ENCODE measurements at places on chromosomes 5 and 9. TPM values are rescaled to one million over a fixed set of nuclear protein-coding genes. Genes with fewer than 3 reads are reported as not detected.

DNA sequence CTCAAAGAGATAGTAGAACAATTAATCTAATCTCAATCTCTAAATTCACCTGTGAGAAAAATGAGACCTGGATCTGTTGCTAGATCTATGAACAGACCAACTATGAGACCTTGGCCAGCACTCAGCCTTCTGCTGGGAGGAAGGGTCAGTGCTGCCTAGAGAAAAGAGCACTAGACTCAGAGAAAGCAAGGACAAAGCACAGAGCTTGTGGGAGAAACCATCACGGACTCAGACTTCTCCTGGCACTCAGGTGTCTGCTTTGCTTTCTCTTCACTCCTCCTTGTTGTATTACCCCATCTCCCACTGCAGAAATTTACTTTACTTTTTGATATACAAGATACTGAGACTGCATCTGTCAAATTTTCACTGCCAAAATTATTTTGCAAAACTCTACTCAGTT is 890.0 kb upstream of the NUDT12 start:
- no peak for DNase-seq

- no peak for DNase-seq
These were observed 153.6 kb downstream of the GLIS3 start for GRCh38 chr9:4146293-4146692.

GRCh38 chr9:121634329-121635261 is 16.8 kb upstream of the DAB2IP start:
- no peak for DNase-seq

GRCh38 chr5:123482258-123482657 is 29.7 kb upstream of the CSNK1G3 start:
- no peak for DNase-seq

Gene FAM78A
- total RNA-seq = 1.0 TPM

GRCh38 chr5:179765400-179765799 is 28.4 kb upstream of the LTC4S start:
- DNase-seq = peak; percentile 55

- DNase-seq = no peak
These were observed 607.2 kb downstream of the EFNA5 start for GRCh38 chr5:107063511-107063910.

Gene GABRA6
- not detected for total RNA-seq

GRCh38 chr5:151178372-151178771 is 20.8 kb upstream of the ANXA6 start:
- no peak for DNase-seq

DNA sequence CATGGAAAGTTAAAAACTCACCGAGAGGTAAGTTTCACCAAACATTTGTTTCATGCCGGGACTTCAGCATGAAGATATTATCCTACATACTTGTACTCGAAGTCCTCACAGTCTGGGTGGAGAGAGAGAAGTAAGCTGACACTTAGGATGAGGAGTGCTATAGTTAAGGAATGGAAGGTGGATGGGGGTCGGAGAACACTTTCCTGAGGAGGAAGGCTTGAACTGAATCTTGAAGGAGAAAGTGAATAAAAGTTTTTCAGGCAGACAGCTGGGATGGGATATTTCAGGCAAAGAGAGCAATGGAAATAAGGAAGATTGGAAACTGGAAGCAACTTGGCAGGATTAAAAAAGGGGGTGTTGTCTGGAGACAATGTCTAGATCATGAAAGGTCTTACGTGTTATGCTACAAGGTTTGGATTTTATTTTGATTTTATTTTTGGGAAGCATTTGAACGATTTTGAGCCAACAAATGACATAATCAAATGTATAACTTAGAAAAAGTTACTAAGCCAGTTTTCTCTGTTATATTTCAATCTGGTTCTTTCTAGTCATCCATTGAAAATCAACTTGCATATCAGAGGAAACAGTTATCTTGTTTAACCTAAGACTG is 167.1 kb downstream of the PAM start:
- no peak for DNase-seq

GRCh38 chr5:159787837-159788236 is 128.4 kb upstream of the ADRA1B start:
- no peak for DNase-seq

Gene SPRY4
- total RNA-seq = 34.7 TPM

DNA sequence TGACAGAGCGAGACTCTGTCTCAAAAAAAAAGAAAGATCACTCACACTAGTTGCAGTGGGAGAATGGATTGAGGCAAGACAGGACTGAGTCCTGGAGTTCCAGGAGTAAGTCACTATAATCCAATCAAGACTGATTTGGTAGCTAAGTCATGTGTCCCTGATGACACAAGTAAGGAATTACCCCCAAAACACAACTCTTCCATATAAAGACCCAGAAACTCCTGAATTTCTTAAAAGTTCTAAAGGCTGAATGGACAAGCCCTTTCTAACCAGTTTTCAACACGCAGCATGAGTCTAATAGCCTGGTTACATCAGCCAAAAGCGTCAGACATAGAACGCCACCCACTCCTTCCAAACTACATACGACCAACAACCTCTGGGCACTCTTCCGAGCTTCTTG is 2.5 kb downstream of the ZFP62 start:
- no peak for DNase-seq

DNA sequence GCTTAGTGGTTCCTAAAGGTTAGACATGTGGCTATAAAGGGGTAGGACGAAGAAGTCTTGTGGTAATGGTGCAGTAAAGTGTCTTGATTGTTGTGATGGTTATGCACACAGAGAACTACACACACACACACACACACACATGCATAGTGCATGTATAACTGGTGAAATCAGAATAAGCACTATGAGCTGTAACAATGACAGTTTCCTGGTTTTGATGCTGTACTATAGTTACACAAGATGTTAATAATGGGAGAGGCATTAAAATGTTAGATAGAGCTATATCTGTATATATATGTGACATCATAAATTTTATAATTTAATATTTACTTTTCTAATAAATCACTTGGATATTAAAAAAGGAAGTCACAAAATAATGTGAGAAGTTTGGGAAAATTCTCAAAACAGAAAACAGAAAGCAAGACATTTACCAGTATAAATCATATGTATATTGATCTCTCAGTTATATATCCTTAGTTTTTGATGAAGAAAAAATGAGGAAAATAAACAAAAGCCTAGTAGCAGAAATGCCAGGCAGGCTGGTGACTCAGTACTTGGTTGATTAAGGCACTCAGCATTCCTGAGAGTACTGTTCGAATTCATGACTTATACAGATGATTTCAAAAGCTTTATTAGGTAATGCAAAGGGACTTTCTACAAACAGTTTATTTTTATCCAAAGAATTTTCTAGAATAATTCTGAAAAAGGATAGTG is 350.5 kb upstream of the DAB2 start:
- DNase-seq = peak; percentile 74

DNA sequence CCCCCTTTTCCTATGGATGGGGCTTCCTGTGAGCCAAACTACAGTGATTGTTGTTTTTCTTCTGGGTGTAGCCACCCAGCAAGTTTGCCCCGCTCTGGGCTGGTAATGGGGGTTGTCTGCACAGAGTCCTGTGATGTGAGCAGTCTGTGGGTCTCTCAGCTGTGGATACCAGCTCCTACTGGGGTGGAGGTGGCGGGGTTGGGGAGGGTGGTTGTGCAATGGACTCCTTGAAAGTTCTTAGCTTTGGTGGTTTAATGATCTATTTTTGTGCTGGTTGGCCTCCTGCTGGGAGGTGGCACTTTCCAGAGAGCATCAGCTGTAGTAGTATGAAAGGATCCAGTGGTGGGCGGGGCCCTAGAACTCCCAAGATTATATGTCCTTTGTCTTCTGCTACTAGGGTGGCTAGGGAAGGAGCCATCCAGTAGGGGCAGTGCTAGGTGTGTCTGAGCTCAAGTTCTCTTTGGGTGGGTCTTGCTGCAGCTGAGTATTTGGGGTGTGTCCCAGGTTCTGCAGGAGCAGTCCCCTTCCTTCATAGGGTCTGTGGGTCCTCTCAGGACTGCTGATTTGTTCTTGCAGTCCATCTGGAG is 275.6 kb upstream of the PAPPA start:
- DNase-seq = no peak

DNA sequence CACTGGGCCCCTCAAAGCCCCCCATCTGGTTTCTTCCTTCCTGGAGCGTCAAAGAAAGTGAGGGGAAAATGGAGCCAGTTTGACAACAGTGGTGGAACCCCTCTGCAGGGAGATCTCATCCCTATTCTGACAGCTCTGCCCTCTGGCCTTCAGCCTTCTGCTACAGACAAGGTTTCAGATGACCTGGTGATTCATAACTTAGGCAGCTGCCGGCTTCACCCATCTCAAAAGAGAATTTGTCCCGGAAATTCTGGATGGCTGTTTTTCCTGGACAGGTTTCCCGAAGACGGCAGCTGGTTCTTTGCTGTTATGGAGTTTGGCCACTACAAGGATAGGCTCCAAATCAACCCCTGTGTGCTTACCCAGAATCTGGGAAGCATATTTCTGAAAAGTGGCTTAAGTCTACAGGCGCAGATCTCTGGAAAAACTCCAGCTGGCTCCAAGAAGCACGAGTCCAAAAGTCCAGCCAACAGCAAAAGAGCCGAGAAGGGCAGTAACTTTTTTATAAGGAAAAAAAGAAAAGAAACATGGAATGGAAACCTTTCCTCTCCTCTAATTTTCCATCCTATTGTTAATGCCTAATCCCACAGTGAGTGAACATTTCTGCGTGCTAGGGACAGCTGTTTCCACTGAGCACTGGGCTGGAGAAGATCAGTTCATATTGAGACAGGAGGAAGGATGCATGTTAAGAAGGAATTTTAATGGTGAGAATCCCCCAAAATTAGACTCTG is 54.5 kb downstream of the ZNF366 start:
- no peak for DNase-seq

Gene SH3TC2
- total RNA-seq = 7.9 TPM

Gene CNTLN
- 3.8 TPM for total RNA-seq

DNA sequence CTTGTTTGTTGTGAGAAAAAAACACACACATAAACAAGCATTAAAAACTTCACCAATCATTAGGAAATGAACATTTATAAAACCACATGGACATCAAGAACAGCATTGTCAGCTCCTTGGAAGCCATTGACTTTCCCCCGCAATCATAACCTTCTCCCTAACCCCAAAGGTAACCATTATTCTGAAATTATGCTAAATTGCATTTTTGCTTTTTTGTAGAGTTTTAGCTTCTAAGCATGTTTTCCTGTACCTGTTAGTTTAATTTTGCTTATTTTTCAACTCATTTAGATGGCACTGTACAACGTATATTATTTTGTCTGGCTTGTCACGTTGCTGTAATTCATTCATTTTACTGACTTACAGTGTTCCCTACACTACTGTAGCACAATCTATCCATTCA is 36.8 kb downstream of the PDE6A start:
- DNase-seq = no peak

Gene ZNF367
- 1.4 TPM for total RNA-seq

DNA sequence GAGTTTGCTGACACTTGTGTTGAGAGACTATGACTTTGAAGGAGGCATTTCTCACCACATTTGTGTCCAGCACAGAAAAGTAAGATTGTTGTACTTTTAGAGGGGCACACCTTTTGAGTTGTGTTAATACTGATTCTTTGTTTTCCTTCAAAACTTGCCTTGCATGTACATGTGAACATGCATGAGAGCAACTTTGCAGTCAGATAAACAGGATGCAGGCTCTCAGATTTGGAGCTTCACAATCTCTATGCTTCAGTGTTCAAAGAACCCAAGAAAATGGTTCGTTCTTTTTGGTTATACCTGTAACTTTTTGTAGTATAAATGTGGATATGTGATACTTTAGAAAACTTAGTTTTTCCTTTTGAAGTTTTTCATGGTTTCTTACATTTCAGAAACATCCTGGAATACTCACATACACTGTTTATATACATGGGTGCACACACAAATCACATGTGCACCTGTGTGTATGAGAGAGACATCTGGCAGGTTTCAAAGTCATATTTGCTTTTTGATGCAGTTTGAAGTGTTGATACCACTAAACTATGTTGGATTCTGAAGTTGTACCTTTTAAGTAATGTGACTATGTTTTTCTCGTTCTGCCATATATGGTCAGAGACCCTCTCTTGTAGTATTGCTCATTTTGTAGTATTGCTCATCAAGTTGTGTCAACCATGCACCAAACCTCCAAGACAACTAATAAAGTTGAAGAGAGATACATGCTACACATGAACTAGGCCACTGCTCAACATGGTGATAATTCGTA is 190.7 kb downstream of the CD180 start:
- no peak for DNase-seq

- DNase-seq = no peak
These were observed 169.0 kb downstream of the CDK5RAP2 start for GRCh38 chr9:120410925-120411501.
